ENCODE measurements at places on chromosomes 4 and X.
A peak's percentile ranks its signal among the peaks of the same experiment; 100 is the strongest.

DNA sequence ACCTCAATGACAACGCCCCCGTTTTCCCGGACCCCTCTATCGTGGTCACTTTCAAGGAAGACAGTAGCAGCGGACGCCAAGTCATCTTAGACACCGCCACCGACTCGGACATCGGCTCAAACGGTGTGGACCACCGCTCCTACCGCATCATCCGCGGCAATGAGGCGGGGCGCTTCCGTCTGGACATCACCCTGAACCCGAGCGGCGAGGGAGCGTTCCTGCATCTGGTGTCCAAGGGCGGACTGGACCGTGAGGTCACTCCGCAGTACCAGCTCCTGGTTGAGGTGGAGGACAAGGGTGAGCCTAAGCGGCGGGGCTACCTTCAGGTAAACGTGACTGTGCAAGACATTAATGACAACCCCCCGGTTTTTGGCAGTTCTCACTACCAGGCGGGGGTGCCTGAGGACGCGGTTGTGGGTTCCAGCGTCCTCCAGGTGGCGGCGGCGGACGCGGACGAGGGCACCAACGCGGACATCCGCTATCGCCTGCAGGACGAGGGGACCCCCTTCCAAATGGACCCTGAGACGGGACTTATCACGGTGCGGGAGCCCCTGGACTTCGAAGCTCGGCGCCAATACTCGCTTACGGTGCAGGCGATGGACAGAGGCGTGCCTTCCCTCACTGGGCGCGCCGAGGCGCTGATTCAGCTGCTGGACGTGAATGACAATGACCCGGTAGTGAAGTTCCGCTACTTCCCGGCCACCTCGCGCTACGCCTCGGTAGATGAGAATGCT, 2.2 kb downstream of the FAT4 start:
- no peak for DNase-seq
- H3K4me3 ChIP-seq: peak overlapping the region; percentile 40
- H3K36me3 ChIP-seq: no peaks in the 10 kb centered on the region
- peaks cover 32% of the 10 kb centered on the region for H3K4me1 ChIP-seq
- H3K27me3 ChIP-seq: peaks cover 44% of the 10 kb centered on the region

DNA sequence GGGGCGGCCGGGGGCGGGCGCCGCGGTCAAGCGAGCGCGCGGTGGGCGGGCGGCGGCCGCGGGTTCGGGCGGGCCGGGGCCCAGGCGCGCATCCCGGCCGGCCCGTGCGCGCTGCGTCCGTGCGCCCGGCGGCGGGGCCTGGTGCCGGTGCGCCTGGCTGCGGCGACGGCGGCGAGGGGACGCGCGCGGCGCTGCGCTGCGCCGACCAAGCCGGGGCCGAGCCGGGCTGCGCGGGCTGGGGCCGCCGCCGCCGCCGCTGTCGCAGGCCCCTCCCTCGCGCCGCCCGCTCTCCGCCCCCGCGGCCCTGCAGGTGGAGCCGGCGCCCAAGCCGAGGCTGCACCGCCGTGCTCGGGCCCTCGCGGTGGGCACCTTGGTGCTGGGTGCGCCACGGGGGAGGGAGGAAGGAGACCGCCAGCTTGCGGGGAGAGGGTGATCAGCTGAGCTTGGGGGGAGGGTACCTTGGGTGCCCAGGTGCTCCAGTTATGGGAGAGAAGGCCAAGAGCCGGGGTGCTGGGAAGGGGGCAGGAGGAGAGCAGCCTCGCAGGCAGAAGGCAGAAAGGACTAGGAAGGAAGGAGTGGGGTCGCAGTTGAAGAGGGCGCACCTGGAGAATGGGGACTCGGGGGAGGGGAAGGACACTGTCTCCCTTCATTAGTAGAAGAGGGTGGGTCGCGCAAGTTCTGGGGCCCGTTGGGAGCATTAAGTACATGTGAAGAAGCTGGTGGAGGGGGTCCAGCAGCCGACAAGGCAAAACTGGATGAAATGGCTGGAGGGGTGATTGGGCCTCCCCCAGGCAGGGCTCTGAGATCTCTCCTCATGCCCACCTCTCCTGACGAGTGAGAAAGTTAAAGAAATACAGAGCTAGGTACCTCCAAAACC, at the start of gene PPP2R2C:
PPP2R2C (minus strand) TSS at position 228 of the 877 bp plus-strand sequence. CDS start 385 bp downstream, outside the sequence.
- peaks cover 9% of the 10 kb centered on the region for H3K4me1 ChIP-seq
- no peak within 1 kb of the TSS for H3K27ac ChIP-seq
- no peaks in the 10 kb centered on the region for H3K36me3 ChIP-seq
- H3K27me3 ChIP-seq: peaks cover 13% of the 10 kb centered on the region
- DNase-seq: no peak
- no peak within 1 kb of the TSS for H3K4me3 ChIP-seq

- no peak overlapping the region for H3K4me3 ChIP-seq
- no peaks in the 10 kb centered on the region for H3K36me3 ChIP-seq
- H3K27me3 ChIP-seq: no peaks in the 10 kb centered on the region
- no peaks in the 10 kb centered on the region for H3K4me1 ChIP-seq
- H3K27ac ChIP-seq: no peak overlapping the region
These were observed 73.7 kb downstream of the ELOVL6 start for GRCh38 chr4:110124711-110125110.

DNA sequence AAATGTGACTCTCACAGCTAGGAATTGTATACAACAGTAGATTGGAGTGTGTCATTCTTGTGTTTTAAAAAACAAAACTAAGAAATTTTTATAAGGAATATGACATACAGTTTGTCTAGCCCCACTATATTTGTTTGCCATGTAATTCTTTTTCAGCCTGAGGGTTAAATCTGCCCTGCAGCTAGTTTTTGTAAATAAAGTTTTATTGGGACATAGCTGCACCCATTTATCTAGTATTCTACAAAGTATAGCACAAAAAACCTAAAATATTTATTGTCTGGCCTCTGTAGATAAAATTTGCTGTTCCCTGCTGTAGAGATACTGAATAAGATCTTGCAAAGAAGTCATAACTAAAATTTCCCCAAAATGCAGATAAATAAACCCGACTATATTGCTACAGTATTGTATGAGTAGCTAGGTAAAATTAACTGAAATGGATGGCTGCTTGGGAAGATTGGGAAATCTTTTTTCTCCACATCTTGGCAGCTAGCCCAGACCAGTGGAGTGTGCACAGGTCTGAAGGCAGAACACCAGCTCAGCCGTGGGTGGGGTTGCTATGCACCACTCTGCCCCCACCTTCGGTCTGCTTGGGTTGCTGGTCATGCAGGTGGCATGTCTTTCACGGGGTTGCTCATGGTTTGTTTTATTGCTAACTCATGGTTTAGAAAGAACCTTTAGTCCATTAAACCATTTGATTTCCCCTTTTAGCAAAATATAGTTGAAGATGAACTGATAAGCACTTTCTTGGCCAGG, 127.9 kb downstream of the KLHL8 start:
- no peaks in the 10 kb centered on the region for H3K4me1 ChIP-seq
- no peak overlapping the region for H3K27ac ChIP-seq
- H3K27me3 ChIP-seq: no peaks in the 10 kb centered on the region
- no peak for DNase-seq
